ENCODE measurements at places on chromosomes 3 and 15.

GRCh38 chr15:78034495-78035191 lies 42.9 kb downstream of the TBC1D2B start:
- DNase-seq = peak; percentile 65

DNA sequence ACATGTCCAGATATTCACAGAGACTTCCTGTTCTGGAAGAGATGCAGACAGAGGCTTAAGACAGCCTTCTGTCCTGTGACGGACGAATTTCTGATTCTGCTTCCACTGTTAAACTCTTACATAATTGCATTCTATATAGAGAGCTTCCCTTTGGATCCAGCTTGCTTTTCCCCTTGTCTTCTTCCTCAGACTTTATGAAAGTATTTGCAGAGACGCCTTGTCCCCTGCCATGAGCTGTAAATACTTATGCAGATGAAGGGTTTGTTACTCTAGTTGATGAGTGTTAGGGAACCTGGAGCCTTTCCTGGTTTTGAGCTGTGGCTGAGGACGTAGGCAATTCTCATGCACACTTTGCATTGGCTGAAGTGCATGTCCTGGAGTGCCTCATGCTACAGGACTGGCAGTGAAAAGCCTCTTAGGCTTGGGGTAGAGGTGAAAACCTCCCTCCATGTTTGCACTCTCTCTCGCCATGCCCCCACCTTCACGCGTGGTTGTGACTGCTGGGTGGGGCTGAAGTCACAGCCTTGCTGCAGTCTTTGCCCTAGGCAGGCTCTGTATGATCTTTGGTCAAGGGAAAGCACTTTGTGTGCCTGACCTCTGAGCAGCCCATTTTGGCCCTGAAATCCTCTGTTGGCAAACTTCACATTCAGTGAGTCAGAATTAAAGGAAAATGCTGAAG lies 286.6 kb downstream of the PTPRG start:
- no peak for DNase-seq

GRCh38 chr3:30017901-30018300 lies 588.5 kb upstream of the TGFBR2 start:
- no peak for DNase-seq

GRCh38 chr3:126617571-126617970 lies 37.4 kb downstream of the TXNRD3 start:
- no peak for DNase-seq

DNA sequence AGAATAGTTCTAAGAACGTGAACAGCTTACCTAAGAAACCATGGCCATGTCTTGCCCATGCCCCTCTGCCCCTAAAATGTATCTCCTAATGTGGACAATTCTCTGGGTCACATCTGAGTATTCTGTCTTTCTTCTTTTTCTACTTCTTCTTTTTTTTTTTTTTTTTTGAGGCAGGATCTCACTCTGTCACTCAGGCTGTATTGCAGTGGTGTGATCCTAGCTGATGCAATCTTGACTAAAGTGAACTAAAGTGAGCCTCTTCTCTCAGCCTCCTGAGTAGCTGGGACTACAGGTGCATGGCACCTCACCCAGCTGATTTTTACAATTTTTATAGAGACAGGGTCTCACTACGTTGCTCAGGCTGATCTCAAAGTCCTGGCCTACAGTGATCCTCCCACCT lies 204.8 kb upstream of the ZPLD1 start:
- no peak for DNase-seq

DNA sequence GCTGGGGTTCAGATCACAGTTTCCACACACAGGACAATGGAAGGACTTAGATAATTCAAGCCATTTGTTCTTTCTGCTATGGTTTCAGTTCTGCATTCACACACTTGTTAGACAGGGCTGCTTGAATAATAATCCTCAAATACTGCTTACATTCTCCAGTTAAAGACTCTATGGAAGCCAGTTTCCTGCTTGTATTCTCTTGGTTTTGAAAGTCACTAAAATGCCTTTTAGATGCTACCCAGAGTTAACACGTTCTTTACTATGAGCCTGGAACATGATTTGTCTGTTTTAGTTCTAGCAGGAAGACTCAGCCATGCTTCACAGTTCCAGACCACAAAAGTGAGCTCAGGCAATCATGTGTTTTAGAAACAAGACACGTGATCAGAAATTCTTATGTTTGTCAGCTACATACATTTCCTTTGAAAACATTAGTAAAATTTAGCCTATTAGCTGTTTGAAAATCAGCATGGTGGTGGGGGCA lies 152.4 kb downstream of the LEKR1 start:
- no peak for DNase-seq

DNA sequence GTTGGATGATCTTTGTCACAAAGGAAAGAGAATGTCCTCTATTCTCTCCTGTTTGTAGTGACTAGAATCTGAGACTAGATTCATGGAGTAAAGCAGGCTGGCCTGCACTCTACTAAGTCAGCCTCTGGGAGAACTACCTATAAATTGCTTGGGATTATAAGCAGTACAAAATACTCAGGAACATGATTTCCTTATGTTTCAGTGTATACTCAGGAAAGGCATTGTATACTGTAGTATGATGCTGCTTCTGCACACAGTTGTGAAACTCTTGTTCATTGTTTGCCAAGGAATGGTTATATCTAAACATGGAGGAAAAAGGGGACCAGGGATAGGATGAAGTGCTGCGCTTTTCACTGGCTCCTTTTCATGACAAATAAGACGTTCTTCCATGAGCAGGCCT lies 49.2 kb downstream of the OXSR1 start:
- DNase-seq = no peak

DNA sequence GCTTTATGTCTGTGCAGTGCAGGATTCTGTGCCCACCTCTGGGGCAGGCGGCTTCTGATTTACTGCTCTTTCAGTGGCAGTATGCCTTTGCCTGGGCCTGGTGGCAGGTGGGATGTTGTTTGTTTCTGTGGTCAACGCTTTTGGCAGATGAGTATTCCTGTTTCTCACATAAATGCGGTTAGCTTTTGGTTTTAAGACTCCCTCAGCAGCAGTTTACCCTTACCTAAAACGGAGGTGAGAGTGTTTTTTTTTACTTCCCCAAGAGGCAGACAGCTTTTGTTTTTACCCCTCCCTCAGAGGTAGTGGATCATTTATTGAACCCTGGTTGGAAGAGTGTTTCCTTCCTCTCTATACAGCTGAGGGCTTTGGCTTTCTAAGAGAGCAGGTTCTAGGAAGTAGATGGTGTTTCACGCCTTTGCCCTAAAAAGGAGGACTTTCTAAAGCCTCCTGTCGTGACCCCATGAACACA lies 134.1 kb upstream of the PLSCR5 start:
- DNase-seq = no peak

DNA sequence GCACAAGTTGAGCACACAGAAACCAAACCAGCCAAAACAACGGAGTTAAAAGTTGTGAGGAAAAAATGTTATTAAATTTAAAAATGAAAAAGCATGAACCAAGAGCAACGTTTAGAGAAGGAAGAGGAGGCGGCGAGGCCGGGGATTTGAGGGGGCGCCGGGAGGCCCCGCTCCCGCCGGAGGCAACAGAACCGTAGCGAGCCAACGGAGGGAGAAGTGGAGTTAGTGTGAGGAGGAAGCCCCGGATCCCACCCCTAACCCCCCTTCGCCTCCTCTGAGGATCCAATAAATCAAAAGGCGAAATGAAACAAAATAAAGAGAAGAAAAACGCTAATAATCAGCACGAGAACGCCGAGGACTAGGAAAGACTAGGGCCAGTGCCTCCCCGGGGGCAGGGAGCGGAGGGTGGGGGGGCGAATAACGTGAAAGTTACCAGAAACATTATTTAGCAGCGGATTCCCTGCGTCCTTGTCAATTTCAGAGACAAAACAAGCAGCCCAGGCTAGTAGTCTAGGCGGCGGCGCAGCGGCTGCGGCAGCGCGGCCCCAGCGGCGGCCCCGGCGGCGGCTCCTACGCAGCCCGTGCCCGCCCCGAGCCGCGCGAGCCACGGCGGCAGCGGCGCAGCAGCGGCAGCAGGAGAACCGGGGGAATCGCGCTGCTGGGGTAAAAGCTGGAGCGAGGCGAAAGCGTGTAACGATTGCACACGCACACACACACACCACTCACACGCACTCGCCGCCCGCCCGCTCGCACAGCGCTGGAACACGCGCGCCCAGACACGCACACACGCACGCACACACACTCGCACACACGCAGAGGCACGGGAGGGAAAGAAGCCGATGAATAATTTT lies 1.7 kb downstream of the MEIS2 start:
- DNase-seq = no peak
